Endothelial cell of coronary artery (primary cell): ENCODE measurements at places on chromosomes 5 and 9. TPM values are rescaled to one million over a fixed set of nuclear protein-coding genes. Genes with fewer than 3 reads are reported as not detected.

Gene SLCO4C1
- not detected in 2 replicates for total RNA-seq

Gene WNK2
- total RNA-seq, result not detected in 2 replicates

Gene GLRA1
- total RNA-seq, result not detected in 2 replicates

Gene LMAN2
- 355 and 366 TPM in 2 replicates for total RNA-seq

Gene RAB3C
- under 0.01 TPM in 1 of 2 replicates, not detected in the other for total RNA-seq

Gene OBP2B
- not detected in 2 replicates for total RNA-seq

Gene ZFYVE16
- 23.6 and 30.2 TPM in 2 replicates for total RNA-seq

Gene SLC38A9
- total RNA-seq, result 25.8 and 33.9 TPM in 2 replicates

Gene AFAP1L1
- 92.1 and 118 TPM in 2 replicates for total RNA-seq
